ENCODE measurements at places on chromosomes 5 and 9. TPM values are rescaled to one million over a fixed set of nuclear protein-coding genes. Genes with fewer than 3 reads are reported as not detected.

SLC4A9 gene
- polyA plus RNA-seq = not detected

MCIDAS gene
- not detected for polyA plus RNA-seq

GDF9 gene
- polyA plus RNA-seq = 0.07 TPM

PCDHGA2 gene
- 1.9 TPM for polyA plus RNA-seq

PLAC8L1 gene
- polyA plus RNA-seq = 0.80 TPM

ADAMTS2 gene
- 0.02 TPM for polyA plus RNA-seq

SPINK1 gene
- not detected for polyA plus RNA-seq

TPD52L3 gene
- polyA plus RNA-seq = not detected

ABCA2 gene
- polyA plus RNA-seq = 41.2 TPM

SUSD3 gene
- not detected for polyA plus RNA-seq

CCNJL gene
- 21.3 TPM for polyA plus RNA-seq

SLC36A1 gene
- polyA plus RNA-seq = 16.1 TPM

PDZD2 gene
- 0.65 TPM for polyA plus RNA-seq

ZNG1F gene
- 19.0 TPM for polyA plus RNA-seq

GPR151 gene
- 0.06 TPM for polyA plus RNA-seq

ANKRD31 gene
- polyA plus RNA-seq = not detected

SLC36A3 gene
- polyA plus RNA-seq = not detected

HRH2 gene
- polyA plus RNA-seq = not detected

MACROH2A1 gene
- polyA plus RNA-seq = 74.1 TPM

SLC23A1 gene
- polyA plus RNA-seq = not detected

RAD23B gene
- polyA plus RNA-seq = 49.6 TPM

PCDHGA7 gene
- 0.68 TPM for polyA plus RNA-seq

PPP3R2 gene
- polyA plus RNA-seq = not detected

CDH9 gene
- polyA plus RNA-seq = not detected

SLC6A7 gene
- not detected for polyA plus RNA-seq
